EH (cell line): ENCODE measurements at places on chromosomes 11 and 22.

DNA sequence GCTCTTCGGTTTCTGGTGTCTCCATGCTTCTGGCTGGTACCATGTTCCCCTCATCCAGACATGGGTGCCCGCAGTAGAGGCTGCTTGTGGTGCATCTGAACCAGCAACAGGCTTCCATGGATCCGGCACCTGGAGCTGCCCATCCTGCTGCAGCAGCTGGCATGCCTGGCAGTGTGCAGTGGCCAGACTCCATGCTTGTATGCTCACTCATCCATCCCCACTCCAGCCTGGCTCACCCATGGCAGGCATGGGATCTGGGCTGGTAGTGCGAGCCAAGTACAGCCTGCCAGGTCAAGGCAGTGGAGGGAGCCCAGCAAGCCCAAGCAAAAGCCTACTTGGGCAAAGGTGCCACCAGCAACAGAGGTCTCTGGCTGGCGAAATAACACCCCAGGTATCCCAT, 6.2 kb upstream of the OR5W2 start:
- no peak for DNase-seq

GRCh38 chr11:121024989-121025388, 1.1 kb downstream of the TBCEL start:
- peak; percentile 30 for DNase-seq

DNA sequence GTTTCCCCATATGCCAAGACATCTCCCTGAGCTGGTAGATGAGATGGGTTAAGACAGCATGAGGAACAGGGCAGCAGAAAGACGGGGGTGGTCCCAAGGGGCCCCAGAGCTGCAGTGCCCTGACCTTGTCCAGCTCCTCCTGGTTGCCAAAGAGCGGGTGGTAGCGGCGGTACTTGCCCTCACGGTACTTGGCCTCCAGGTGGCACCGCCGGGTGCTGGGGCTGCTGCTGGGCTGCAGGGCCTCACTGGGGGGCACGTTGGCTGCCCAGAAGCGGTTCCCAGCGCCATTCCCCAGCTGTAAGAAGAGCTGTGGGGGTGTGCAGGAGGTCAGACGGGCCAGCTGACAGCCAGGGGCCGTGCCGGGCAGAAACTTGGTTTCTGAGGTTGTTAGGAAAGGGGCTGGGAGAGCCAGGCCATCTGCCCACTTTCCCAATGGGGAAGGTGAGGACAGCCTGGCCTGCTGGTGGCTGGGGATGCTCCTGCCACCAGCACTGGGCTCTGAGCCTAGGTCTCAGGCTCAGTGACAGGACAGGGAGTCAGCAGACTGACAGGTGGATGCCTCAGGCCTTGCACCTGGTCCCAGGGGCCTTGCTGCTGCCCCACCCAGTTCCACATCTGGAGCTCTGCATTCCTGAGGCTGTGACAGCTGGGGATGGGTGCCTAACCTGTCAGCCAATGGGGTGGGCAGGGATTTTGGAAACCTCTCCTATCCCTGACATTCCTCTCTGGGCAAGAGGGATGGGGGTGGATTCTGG, 30.0 kb upstream of the PDE2A start:
- DNase-seq: no peak

DNA sequence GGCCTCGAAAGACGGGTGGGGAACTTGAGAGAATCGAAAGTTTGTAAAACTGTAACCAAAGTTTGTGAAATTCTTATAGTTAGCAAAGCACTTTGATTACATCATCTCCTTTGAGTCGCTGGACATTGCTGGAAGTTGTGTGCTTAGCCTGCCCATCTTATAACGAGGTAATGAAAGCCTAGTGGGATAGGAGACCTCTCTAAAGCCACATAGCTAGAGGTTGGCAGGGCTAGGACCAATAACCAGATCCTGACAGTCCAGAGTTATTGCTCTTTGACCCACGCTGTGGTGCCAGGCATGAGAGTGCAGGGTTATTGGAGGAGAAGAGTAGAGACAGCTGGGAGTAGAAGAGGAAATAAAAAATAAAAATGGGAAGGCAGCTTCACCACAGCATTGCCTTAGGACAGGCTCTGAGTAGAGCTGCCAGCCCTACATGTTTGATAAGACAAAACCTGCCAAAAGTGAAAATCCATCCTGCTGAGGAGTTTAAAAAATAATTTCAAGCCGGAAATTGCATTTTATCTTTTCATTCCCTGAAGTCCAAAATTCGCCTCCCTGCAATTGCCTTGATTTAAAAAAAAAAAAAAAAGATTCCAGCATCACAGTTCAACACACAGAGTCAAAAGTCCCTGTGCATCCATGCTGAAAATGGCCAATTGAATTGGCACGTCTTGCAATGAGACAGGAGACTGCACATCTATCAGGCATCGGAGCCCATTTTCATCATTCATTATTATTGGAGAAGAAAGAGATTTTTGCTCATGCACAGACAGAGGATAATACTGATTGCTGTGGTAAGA, 225.5 kb upstream of the POU2AF2 start:
- no peak for DNase-seq

DNA sequence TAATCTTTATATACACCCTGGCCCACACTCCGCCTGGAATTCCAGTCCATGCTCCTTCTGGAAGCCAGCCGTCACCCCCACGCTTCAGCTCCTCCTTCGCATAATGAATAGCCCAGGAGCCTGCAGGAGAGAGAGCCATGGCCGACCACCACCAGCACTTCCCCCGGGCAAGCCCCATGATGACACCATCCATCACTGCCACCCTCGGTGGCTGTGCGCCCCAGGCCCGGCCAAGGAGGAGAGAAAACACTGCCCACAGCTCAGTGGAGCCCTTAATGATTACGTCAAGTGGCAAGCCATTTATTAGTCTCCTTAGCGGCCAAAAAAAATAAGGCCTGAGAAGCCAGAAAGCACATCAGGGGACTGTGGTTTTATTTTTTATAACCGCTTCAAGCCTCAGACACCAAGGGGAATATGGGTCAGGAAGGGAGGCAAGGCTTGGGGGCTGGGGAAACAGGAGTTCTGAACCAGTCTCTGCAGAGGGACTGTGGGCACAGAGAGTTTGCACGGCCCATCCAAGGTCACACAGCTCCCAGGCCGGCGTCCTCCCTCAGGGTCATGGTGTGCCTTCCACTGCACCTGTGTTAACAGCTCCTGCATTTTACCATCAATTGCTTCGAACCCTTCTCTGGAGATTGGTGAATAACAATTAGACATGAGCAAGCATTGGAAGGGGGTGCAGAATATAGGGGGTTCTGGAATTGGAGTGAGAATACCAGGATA, 134.3 kb downstream of the MN1 start:
- DNase-seq: no peak
